ENCODE measurements at places on chromosomes 12 and 14.

DNA sequence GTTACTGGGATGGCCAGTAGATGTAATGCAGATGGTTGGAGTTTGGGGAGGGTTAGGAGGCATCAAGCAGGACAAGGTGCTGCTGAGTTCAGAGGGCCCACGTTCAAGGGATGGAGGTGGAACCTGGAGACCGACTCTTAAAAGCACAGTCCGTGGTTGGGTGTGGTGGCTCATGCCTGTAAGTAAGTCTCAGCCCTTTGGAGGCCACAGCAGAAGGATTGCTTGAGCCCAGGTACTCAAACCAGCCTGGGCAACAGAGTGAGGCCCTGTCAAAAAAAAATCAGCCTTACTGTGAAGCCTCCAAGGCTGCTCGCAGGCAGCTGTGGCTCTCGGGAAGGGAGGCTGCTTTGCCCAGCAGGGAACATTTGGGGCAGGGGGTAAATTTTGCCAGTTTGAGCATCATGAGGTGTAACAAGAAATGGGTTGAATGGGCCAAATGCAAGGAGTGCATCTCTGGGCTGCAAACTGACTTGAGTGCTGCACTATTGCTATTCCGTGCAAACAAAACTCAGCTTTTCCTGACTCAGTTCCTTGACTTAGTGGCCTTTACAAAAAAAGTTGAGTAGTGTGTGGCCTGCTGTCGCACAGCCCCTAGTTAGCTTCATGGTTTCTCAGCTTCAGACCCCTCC, 55.0 kb downstream of the ANAPC7 start:
- DNase-seq = no peak

GRCh38 chr12:1630133-1630826, 1.2 kb downstream of the WNT5B start:
- DNase-seq = no peak

DNA sequence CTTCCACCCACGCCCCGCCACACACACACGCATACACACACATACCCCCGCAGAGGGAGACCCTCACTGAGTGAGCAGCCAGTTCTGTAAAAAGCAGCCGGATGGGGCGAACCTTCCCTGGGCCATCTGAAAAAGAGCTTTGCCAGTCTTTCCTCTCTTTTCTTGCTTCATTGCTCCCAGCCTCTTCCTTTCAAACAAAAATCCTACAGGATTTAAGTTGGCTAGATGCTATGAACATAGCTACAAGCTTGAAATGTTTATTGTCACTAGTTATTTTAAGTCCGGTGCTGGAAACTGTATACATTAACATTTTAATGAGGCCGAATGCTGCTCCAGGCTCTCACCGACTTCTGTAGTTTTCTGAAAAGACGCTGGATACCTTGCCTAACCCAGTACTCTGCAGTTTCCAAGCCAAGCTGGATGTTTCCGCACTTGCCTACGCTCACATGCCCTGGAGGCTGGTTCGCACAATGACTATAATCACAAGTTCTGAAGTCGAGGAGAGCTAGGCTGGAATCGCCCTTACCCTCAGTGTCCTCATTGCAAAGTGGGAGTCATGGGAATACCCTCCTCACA, 39.2 kb downstream of the LTBP2 start:
- no peak for DNase-seq

DNA sequence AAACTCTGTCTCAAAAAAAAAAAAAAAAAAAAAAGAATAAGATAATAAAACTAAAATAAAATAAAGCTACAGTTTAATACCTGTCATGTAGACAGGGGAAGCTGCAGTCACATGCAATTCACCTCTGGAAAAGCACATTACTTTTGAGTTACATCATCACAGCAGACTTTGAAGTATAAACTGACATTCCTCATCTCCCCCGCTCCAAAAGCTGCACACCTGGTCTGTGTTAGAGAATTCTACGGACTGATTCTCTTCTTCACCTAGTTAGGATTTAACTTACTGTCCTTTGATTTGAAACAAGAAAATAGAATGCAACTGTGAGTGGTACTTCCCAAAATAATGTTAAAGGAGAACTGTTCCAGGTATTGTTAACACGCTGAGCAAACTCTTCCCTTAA, 25.1 kb downstream of the SPPL3 start:
- DNase-seq = no peak

GRCh38 chr12:57541001-57541400, 6.0 kb downstream of the DCTN2 start:
- no peak for DNase-seq

- DNase-seq = no peak
Observed at GRCh38 chr12:10163084-10163483, 8.8 kb downstream of the OLR1 start.

GRCh38 chr12:1531153-1531653, 63.2 kb downstream of the FBXL14 start:
- DNase-seq = no peak

DNA sequence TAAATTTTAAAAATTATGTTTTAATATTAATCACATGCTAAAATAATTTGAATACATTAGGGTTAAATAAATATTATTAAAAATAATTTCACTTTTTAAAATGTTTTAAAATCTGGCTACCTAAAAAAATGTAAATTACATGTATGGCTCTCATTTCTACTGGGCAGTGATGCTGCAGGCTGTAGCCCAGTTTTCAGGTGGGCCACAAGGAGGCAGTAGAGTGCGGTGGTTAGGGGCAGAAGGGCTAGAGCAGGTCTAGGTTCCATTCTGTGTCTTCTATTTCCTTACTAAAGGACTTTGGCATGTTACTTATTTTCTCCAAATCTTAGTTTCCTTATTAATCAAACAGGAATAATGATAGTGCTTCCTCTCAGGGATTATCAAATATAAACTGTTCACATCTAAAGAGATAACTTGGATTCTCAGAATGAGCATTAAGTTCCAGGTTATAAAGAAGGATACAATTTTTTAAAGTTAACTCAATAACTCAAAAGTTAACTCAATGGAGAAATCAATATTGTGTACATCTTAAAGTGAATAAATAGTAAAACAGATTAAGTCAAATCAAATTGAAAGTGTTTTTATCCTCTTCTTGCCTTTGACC, 54.9 kb upstream of the OVCH1 start:
- DNase-seq = no peak

DNA sequence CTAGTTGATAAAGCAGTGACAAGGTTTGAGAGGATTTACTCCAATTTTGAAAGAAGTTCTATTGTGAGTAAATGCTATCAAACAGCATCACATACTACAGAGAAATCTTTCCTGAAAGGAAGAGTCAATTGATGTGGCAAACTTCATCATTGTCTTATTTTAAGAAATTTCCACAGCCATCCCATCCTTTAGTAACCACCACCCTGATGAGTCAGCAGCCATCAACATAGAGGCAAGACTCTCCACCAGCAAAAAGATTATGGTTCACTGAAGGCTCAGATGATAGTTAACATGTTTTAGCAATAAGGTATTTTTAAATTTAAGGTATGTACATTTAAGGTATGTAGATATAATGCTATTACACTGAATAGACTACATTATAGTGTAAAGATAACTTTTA, 122.1 kb upstream of the ARHGAP5 start:
- no peak for DNase-seq

DNA sequence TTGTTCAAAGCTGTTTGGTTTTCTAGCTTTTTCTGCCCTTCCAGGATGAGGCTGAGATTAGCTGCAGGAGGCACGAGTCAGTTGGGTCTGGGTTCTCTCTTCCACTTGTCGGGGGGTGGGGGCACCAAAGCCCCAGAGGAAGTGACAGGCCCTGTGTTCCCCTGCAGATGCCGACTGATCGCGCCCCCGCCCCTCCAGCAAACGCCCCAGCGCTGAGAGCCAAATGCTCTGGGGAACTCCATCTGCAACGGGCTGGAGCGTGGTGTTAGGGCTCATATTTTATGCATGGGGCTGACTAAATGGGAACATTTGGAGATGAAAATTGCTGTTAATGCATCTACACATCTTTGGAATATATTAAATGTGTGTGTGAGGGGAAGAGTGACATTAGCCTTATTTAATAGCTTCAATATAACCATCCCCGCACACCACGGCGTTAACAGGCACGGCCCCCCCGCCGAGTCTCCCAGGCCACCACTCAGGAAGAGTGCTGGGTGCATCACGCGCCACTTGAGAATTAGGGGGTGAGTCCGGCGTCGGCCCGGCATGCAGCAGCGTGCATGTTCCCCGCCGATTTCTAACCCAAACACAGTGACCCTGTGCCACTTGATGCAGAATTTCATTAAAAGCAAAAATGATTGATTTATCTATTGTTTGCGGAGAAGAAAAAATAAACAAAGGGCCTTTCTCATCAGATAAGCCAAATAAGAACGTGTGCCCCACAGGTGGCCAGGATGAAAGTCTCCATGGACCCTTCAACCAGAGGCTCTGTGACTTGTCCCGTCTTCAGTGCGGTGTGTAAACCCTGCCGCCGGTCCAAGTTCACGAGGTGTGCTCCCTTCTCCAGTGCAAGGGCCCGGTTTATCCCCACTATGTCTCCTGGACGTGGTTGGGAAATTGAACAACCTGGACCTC, 165.0 kb upstream of the RTL1 start:
- DNase-seq = no peak

GRCh38 chr14:102711946-102712345, 65.3 kb upstream of the TRAF3 start:
- DNase-seq = no peak

GRCh38 chr12:129619271-129619670, 284.6 kb downstream of the TMEM132D start:
- DNase-seq = no peak

GRCh38 chr12:113678223-113679119, 206.8 kb upstream of the LHX5 start:
- DNase-seq = no peak

DNA sequence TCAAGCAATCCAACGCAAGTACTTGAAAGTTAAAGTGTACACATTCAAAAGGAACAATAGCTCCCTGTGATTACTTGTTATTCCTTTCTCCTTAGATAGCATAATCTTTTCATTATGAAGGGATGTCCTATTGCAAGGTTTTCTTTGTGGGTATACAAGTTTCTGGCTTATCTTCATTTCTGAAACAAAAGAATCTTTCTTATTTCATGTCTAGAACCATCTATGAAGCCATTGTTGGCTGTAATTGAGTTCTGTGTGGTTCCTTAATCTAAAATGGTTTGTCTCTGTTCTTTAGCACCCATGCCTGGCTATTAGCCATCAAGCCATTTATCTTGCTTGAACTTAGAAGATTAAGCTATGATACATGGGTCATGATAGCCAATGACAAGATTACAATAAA, 95.0 kb downstream of the VEZT start:
- no peak for DNase-seq

GRCh38 chr14:98592611-98593170, 679.3 kb downstream of the BCL11B start:
- DNase-seq = no peak

GRCh38 chr12:3603576-3603975, 112.6 kb downstream of the PRMT8 start:
- no peak for DNase-seq

GRCh38 chr12:76117067-76117691, 32.7 kb upstream of the NAP1L1 start:
- no peak for DNase-seq

DNA sequence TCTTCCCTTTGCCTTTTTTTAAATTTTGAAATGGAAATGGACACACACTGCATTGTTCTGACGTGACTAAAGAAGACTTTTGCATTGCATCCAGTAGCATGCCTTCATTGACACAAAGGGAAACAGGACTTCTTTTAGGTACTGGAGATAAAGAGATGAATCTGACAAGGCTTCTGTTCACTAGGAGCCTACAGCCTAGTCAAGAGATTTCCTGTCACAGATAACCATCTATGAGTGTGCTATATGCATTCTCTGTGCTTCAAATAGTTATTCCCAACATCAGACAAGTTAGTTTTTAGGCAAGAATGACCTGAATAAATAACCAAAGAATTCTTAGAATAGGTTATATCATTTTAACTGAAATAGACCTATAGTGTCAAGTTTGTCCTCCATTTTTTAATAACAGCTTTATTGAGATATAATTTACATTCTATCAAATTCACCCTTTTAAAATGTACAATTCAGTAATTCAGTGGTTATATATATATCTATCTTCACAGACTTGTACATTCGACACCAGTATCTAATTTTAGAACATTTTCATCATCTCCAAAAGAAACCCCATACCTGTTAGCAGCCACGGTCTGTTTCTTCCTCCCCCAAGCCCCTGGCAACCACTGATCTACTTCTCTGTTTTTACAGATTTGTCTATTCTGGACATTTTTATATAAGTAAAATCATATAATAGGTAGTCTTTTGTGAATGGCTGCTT, 122.7 kb downstream of the TTLL5 start:
- no peak for DNase-seq

- DNase-seq = no peak
Observed at GRCh38 chr14:101350691-101351090, 210.6 kb upstream of the DIO3 start.

- DNase-seq = no peak
Observed at GRCh38 chr12:95918194-95918993, 24.0 kb downstream of the CCDC38 start.

DNA sequence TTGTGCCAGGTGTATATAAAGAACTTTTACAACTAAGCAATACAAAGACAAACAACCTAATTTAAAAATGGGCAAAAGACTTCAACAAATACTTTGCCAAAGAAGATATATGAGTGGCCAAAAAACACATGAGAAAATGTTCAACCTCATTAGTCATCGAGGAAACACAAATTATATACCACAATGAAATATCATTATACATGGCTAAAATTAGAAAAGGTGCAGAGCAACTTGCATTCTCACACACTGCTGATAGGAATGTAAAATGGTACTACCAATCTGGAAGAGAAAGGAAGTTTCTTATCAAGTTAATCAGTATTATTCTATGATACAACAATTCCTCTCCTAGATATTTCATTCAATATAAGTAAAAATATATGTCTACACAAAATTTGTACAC, 131.6 kb upstream of the FRMD6 start:
- no peak for DNase-seq

GRCh38 chr12:288687-289086, 26.1 kb upstream of the SLC6A13 start:
- no peak for DNase-seq

DNA sequence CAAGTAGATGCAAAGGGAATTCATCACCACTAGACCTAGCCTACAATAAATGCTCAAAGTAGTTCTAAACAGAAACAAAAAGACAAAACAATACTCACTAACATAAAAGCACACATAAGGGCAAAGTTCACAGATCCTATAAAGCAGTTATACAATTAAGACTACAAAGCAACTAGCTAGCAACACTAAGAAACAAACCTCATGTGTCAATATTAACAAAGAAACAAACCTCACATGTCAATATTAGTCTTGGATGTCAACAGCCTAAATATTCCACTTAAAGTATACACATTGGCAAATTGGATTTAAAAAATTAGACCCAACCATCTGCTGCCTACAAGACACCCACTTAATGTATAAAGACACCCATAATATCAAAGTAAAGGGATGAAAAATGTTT, 152.7 kb downstream of the KCNK10 start:
- DNase-seq = no peak

GRCh38 chr14:79670811-79671210, 540.5 kb downstream of the DIO2 start:
- no peak for DNase-seq

- DNase-seq = no peak
Observed at GRCh38 chr12:39764944-39765560, 145.4 kb upstream of the ABCD2 start.

GRCh38 chr14:68238551-68238950, 419.0 kb downstream of the RAD51B start:
- DNase-seq = no peak

- no peak for DNase-seq
Observed at GRCh38 chr12:130633771-130634170, 82.3 kb downstream of the RIMBP2 start.

All from GOT3 (cell line).